Activated CD4-positive, alpha-beta T cell treated with anti-CD3 and anti-CD28 coated beads, Interleukin-2, Interleukin-6, amounts not matched to agents 100 ng/mL and 50 ng/mL, durations not matched to agents 16 hours and 8 hours (primary cell): ENCODE measurements at places on chromosomes 4 and X.

DNA sequence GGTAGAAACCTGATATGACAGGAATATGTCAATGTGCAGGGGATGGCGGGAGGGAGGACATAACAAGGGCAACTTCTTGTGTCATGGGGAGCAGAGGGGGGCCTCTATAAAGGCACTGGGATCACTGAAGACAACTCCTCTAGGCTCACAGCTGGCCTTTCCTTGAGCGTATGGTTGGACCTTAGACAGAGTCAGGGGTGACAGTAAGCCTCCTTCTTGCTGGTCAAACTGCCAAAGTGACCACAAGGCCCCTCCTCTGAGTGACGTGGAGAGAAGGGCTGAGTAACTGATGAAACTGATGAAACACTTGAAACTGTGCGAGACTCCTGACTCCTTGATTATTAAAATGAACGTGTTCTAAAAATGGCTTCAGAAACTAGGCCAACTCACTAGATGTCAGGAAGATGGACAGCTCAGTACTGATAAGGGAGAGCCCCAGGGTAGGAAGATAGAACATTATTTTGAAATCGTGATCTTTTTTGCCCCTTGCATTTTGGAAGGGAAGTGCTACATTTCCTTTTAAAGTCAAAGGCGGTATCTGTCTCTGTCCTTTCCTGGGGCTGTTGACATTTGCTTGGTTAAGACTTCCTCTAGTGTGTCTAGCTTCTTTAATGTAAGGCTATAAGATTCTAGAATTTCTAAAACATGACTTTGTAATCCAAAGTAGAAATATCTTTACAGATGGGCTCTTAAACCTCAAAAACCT, 1.6 kb downstream of the RAB33A start:
- peak; percentile 81 for DNase-seq

DNA sequence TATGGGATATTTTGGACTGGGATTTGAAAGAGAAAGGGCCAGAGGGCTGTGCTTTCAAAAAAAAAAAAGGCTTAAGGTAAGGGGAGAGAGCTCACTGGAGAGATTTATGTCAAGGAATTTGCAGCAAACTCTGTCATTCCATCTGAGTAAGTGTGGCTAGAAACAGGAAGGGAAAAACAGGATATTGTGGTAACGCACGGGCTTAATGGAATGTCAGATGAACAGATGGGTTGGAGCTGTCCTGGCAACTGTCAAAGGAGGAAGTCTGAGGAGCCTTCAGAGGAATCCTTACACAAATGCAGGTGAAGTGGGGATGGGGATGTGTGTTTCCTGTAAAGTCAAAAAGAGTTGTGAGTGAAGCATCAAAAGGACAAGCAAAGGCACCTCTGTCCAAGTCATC, 15.1 kb upstream of the NKX3-2 start:
- no peak for DNase-seq

DNA sequence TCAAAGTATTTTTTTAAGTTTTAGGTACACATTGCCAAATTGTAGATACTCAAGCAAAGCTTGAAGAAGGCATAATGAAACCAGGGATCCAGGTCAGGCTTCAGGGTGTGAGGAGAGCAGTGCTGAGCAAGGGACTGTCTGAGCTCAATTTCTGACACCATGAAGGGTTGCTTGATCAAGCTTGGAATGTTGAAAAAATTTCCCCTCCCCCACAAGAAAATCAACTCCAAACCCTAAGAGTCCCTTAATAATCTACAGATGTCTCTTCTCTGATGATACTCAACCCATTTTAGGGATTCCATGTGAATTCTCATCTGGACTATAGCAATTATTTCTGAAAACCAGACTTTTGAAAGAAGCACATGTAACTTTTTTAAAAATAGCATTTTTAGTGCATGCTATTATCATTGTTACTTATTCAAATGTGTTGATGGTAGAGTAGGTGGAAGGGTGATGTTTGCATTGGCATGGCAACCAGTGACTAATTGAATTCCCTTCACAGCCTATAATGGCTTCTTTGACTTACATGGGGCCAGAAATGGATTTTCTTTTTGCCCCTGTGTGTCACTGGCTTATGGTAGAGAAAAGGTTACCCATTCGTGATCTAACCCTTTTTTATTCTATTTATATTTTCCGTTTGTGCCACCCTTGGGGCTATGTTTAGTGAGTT, 252.0 kb downstream of the FBXW7 start:
- DNase-seq = no peak

- DNase-seq = no peak
Observed at GRCh38 chr4:81454948-81455347, 16.8 kb downstream of the RASGEF1B start.

GRCh38 chr4:12761694-12762093, 722.4 kb downstream of the RAB28 start:
- no peak for DNase-seq

GRCh38 chr4:153221783-153222706, 17.8 kb downstream of the TRIM2 start:
- DNase-seq = peak; percentile 44

DNA sequence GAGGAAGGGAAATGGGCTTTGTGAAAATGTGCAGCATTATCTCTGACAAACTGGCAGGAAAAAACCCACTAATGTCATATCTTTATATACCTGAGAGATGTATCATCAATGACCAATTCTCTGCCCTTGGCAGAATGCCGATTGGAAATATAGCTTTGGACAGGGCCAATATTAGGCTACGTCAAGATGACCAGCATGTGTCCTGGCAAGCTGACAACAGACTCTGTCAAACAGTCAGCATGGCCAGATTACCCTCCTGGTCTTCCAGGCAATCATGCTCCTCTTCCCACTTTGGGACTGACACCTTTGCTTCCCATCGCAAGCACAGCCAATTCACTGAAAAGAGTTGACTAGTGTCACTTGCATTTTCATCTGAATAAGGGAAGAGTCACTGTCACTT, 57.0 kb downstream of the SORBS2 start:
- no peak for DNase-seq

- peak; percentile 55 for DNase-seq
Observed at GRCh38 chr4:73735231-73735630, 5.1 kb upstream of the CXCL8 start.

DNA sequence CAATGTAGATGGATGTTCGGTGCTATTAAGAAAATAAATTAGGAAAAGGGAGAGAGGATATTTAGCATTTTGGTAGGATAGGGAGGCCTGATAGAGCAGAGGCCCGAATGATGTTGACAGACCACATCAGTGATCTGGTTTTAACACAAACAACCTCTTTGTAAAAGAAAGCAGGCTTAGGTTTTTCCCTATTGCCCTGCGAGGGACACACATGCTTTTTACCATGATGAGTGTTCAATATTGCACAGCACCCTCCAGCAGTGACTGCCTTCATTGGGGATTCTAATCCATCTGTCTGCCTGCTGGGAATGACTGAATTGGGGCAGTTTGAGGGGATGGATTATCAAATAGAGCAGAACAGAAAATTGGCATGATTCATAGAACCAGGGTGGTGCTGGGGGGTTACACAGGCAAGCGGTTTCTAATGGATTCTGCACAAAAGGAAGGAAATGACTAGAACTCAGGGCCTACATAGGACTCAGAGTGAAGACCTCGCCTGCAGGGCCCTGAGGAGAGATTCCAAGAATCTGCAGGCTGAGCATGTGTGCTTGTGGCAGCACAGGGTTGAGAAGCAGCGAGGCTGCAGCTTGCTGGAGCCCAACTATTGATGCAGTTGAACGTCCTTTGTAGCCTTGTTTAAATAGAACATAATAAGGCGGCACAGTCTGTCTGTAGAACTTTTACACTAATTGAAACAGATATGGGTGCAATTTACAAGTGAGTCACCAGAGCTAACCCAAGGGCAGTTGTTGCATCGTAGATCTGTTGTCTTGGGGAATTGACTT, 58.0 kb downstream of the RHOH start:
- DNase-seq = peak; percentile 75

GRCh38 chr4:64642936-64643335, 233.7 kb upstream of the TECRL start:
- no peak for DNase-seq

DNA sequence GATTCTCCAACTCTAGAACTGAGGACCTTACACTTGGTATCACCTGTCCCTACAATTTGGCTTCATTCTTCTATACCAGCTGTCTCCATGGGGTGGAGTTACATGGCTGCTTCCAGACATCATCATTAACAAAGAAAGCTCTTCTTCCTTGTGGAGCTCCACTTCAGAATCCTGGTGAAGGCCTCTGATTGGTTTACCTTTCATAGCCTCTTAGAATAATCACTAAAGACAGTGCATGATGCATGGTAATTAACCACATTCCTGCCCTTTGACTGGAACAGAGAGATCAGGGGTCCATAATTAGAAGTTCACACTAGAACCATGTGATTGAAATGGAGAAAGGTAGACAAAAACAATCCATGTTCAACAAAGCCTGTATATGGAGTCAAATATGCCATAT, 112.6 kb upstream of the ZNF827 start:
- DNase-seq = no peak

DNA sequence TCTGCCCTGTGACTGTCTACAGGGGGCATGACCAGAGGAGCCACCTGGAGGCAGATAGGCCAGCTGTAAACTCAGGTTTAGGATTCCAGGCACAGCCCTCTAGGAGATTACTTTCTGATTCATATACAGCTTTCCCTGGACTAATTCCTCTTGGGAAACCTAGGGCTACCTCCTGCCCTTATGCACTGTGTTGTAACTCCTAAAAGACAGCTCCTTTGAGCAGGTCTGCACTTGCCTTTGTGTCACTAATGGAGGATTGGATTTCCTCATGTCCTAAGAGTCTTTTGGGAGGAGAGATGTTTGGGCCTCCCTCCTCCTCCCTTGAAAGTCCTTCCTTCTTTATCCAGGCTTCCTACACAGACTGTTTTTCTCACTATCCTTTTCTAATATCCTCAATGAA, 202.0 kb downstream of the PCDH19 start:
- no peak for DNase-seq

- DNase-seq = no peak
Observed at GRCh38 chr4:31917334-31917733, 1197.2 kb downstream of the PCDH7 start.

DNA sequence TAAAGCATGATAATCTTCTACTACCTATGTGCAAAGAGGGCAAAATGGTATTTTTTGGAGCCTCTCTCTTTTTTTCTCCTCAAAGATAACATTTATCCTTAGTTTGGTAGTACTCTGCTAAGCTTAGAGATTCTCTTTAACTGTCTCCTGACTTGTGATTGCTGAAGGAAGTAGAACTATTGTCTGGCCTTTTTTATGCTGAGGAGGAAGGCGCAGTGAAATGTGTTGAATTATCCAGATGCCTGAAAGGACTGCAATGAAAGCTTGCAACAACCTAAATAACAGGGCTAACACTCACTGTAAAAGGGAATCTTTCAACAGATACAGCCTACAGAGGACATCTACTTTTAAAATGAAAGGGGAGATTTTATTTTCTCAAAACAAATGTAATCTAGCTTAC, 59.5 kb upstream of the CCDC160 start:
- DNase-seq = no peak

DNA sequence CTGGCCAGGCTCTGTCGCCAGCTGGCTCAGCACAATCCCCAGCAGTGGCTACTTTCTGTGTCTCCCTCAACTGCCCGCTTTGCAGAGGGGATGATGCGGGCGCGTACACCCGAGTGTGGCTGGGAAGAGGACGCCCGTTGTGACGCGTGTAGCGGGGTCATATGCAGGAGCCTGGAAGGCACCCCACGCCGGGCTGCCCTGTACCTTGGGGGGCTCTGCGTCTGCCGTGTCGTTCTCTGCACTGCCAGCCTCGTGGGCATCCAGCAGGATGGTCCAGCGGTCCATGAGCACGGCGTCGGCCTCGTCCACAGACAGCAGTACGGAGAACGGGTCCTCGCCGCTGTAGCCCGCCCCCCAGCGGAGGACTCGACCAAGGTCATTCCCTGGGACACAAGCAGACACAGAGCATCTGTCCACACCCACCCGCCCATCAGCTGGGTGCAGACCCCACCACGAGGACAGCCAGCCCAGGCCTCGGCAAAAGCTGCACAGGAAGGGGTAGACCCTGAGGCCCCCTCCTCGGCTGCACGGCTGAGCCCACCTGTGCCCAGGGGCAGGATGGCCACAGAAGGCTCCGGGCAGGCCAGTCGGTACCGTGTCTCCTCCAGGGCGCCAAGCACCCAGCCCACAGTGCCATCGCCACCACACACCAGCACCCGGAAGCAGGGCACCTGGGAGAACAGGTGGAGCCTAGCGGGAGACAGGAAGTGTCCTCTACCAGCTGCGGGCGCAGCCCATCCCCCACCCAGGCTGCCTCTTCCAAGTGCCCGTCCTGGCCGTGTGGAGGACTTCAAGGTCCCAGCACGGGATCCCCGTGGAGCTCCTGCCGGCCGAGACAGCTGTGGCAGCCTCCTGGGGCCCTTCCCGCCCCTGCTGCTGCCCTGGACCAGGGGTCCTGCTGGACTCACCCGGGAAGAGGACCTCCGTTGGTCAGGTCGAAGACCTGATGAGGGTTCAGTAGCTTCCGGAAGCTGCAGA, 10.8 kb downstream of the DGKQ start:
- no peak for DNase-seq

GRCh38 chrX:1883772-1884171, 268.9 kb downstream of the ASMT start:
- no peak for DNase-seq

- DNase-seq = peak; percentile 69
Observed at GRCh38 chrX:120697053-120697452, 67.2 kb upstream of the C1GALT1C1 start.

- DNase-seq = no peak
Observed at GRCh38 chr4:177464026-177464425, 21.8 kb upstream of the AGA start.

DNA sequence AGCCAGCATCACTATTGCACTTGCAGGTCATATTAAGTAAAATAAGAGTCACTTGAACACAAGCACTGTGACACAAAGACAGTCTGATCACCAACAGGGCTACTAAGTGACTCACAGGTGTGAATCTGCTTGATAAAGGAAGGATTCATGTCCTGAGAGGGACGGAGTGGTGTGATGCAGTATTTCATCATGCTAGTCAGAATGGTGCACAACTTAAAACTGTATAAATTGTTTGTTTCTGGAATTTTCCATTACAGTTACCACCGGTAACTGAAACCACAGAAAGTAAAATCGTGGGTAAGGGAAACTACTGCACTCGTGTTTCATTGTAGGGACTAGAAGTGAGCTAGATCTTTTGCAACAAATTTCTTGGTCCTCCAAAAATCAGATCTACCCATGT, 109.7 kb downstream of the ELOVL6 start:
- DNase-seq = peak; percentile 59

- DNase-seq = peak; percentile 20
Observed at GRCh38 chrX:16479206-16479869, 170.6 kb upstream of the S100G start.

- no peak for DNase-seq
Observed at GRCh38 chr4:43458293-43458692, 565.8 kb downstream of the GRXCR1 start.

DNA sequence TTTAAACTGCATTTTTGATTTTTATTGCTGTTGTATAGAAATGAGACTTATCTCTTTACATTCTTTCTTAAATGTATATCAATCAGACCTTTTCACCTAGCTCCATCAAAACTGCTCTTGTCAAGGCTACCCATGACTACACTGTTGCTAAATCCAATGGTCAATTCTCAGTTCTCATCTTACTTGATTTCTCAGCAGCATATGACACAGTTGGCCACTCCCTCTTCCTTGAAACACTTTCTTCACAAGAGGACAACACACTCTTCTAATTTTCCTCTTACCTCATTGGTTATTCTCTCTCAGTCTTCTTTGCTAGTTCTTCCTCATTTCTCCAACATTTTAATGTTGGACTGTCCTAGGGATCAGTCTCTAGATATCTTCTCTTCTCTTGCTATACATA, 94.1 kb upstream of the CITED1 start:
- no peak for DNase-seq
